ENCODE measurements at places on chromosomes 2 and 18. TPM values are rescaled to one million over a fixed set of nuclear protein-coding genes. Genes with fewer than 3 reads are reported as not detected.

STK36 gene
- total RNA-seq, result 22.5 TPM

DNA sequence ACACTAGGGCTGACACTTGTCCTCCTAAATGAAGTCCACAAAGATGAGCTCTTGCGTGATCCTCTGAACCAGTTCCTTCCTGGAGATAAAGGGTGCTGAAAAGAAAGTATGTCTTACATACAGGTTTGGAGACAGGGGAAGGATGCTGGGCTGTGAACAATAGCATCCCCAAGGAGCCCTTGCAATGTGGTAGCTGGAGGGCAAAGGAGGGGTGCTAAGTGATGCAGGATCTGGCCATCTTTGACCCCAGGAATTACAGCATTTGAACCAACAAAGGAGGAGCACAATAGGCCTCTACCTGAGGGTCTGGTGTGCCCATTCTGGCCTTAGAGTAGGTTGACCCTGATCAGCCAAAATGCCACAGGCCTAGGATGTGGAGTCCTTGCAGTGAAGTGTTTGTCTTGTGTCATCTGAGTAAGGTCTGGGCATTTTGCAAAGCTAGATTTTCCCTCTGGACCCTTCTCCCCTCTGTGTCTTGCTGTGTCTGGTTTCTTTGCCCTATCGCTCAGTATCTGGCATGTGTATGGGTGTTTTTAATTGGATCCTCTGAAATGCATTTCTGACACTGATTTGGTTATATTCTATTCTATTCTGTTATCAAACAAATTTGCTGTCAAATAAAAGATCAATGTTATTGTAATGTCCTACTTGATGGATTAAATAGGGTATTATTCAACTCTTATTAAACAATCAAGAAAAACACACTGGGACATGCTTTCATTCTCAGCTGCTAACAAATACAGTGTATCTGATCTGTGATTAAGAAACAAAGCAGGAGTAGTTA, 364.8 kb upstream of the MEIS1 start:
- no peak for DNase-seq

POTEC gene
- not detected for total RNA-seq

DNA sequence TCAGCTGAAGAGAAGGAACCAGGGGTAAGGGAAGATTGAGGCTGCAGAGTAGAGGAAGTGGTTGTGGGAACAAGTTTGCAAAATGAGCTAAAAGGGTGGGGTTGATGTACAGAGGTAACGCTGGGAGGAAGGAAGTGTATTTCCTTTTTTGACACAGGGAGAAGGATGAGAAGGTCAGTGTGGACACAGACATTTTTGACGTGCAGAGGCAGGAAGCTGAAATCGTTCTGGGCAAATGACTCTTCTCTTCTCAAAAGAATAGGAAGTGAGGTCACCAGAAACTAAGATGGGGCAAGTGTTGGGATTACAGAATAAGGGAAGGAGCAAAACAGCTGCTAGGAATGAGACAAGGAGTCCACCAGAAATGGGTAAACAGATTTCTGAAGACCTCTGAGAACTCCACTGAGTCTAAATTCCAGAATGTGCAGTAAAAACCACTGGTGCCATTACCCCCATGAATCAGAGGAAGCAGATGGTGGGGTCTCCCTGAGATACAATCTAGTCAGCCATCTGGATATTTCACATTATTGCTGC, 20.0 kb upstream of the RNF149 start:
- DNase-seq, result no peak

GRCh38 chr2:125721072-125721721, 934.8 kb upstream of the GYPC start:
- no peak for DNase-seq

- DNase-seq, result no peak
These were observed 91.3 kb downstream of the SPATS2L start for GRCh38 chr2:200397785-200398184.

DNA sequence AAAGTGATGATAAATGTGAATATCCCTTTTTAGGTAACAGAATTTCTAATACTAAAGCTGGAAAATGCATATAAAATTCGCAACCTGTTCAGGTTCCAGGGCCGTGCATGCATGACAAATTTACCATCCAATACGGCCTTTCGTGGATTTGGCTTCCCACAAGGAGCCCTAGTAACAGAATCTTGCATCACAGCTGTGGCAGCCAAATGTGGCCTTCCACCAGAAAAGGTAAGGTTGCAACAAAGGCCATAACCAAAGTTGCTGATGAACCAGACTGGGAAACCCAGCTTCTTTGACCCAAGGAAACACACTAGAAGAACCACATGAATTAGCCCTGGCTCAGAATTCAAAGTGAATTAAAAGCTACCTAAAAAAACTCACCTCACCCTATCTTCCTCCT, 49.6 kb upstream of the BZW1 start:
- DNase-seq, result no peak

SLC25A12 gene
- 33.3 TPM for total RNA-seq

GRCh38 chr2:142038826-142039225, 92.0 kb downstream of the LRP1B start:
- no peak for DNase-seq

DNA sequence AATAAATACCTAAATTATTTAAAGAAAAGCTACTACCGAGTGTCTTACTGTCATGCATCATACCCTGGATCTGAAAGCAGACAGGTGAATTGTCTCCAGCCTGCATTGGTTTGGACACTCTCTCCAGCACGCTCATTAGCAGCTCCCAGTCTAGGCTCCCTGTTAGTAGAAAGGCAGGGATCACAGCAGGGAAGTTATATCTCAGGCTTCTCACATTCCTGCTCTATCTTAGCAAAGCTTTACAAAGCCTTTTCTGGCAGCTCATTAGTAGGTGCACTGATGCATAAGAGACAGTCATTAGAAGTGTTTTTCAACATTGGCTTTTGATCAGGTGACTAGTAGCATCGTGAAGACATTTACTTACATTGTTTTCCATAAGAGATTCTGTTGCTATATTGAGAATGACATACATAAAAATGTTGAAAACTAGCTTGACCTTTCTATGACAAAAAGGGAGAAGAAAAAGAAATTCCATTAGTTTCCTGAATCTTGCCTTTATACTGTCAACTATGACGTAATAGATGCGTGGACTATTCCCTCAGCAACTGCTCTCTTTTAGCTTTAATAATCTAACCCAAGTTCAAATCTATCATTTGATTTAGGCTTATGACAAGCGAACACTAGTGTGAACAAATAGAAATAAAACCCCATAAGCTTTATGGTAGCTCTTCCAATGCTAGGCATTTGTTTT, 408.7 kb upstream of the KCNH7 start:
- no peak for DNase-seq

CASP10 gene
- total RNA-seq, result 25.1 TPM

DNA sequence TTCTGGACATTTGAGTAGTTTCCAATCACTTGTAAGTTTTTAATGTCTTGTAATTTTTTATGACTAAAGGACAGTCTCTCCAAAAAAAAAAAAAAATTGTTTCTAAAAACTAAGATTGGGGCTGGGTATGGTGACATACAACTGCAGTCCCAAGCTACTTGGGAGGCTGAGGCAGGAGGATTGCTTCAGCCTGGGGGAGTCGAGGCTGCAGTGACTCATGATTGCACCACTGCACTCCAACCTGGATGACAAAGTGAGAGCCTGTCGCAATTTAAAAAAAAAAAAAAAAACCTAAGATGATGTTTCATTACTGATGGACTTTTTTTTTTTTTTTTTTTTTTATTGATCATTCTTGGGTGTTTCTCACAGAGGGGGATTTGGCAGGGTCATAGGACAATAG, 34.4 kb upstream of the PKDCC start:
- no peak for DNase-seq

GRCh38 chr2:231732604-231733003, 24.3 kb downstream of the PTMA start:
- no peak for DNase-seq

DNA sequence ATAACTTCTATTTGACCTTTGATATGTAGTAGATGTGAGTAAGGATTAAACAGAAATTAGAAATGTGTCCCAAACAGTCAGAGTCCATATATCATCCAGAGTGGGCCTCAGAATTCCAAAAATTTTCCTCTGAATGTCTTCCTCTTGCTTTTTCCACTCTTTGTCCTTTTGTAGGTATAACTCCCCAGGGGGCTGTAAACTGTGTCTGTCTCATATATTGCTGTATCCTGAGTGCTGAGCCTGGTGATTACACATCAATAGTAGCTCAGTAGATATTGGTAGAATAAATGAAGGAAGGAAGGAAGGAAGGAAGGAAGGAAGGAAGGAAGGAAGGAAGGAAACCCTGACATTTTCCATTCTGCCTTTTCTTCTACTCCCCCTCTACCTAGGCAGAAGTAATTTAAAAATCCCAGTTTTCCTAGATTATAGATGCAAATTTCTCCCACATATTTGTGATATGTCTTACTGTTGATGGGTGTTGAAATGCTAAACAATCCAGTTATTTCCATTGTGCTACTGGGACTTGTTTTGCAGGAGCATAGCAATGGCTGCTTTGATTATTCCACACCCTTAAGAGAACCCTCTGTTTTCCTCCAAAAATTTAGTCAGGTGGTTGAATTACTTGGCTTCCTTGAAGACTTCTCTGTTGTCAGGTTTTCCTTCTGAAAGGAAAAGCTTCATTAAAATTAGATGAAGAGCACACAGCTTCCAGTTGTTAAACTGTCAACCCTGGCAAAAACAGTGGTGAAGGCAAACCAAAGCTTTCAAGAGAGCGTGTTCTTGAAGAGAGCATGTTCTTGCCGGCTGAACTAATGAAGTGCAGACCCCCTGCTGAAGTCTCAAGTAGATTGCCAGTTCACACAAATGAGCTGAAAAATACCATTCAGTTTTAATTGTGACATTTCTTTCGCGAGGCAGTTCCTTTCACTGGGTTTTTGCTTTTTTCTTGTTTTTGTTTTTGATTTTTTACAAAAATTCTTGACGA, 147.8 kb downstream of the KCNE4 start:
- DNase-seq, result no peak

APCDD1 gene
- not detected for total RNA-seq

- no peak for DNase-seq
These were observed 67.1 kb downstream of the NXPH2 start for GRCh38 chr2:138713069-138713496.

DNA sequence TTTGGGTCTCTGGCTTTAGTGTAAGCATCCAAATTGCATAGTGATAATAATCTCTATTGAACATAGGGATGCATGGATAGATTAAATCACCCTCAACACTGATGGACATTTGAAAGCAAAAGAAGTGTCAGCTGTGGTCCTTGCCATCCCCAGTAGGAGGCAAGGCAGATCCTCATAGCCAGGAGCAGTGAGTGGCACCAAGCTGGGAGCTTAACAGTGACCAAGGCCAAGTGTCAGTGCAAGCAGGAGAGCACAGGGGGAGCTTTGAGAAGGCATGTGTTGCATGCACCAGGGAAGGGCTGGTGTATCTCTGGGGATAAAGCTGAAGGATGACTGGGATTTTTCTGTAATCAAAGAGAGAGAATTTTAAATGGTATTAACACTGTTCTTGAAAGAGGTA, 14.7 kb downstream of the SLC14A1 start:
- DNase-seq, result no peak

FAM124B gene
- total RNA-seq, result 0.45 TPM

- DNase-seq, result no peak
These were observed 937 bp downstream of the EGR4 start for GRCh38 chr2:73292316-73292905.

DNA sequence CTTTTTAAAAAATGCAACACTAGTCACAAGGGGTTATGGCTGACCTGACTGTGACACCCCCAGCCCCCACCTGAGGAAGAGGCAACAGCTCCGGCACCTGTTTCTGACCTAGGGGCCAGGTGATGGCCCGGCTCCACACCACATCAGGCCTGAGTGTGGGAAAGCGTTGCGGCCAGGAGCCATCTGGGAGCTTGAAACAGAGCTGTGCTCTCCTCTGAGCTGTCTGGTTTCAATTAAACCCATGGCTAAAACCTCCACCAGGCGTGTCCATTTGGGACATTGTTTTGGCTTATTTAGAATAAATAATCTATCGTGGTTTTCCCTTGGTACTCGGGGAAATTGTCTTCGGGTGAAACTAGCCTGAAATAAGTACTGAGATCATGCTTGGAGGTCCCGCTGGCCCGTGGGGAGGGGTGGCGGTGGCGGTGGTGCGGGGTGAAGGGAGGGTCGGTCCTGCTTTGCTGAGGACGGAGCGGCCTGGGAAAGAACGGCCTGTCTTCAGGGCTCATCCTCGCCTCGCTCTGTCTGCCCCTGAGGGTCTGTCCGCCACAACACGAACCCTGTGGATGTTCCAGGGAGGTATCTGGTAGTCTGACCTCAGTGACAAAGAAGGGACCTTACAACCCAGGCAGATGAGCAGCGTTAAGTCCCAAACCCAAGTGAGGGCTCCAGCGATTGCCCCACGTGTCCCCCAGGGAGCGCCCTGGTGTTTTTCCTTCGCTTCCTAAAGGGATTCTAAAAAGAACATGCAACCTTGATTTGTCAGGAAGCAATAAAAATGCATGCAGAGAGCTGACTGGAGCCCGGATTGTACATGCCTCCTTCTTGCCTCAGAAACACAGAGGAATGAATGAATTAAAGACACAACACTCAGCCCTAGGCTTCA, 58.7 kb downstream of the IL1RL2 start:
- DNase-seq, result no peak

NAT8 gene
- total RNA-seq, result not detected

DNA sequence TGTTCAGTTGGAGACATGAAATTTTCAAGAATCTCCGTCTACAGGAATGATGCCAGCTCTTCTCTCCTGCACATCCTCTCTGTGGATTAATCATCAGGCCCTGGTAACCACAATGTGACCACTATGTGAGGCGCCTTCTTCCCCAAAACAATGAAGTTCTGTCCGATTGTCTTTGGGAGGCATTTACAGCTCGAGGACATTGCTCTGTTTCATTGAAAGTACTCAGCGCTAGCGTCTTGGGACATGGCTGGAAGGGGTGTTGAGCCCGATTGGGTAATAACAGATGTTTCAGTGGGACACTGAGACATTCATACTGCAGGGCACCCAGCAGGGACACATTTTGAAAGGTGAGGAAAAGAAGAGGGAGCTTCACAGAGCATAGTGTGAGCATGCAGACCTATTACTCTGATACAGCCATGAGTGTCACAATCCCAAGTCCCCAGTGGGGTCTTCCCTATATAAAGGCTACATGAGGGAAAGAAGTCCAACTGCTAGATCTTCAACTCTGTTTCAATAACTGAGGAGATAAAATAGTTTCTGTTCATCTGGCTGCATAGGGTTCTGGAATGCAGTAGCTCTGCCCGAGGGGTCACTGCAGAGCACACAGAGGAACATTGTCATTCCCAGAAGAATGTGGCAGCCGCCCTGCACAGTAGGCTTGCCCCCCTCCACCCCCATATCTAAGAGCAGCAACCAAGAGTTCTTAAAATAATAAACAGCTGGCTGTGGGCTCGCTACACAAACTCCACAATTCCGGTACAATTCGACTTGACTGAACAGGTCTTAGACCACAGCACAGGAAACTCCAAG, 237.3 kb downstream of the OSR1 start:
- no peak for DNase-seq

DNA sequence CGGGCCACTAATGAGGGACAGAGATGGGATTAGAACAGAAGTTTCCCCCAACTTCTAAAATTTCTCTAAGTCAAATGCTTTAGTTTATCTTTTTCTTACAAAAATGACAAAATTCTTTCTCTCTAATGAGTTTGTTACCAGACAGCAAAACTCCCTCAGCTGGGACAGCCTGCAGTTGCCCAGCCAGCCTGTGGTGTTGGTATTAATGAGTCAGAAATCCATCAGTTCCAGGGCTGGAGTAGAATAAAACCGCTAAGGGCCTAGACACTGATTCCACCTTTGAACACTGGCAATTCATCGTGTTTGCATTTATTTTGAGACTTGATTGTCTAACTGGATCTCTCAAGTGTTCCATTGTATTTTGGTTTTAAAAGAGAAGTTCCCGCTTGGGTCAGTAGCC, 38.3 kb upstream of the SMAD2 start:
- DNase-seq, result no peak

Measured in activated naive CD4-positive, alpha-beta T cell treated with anti-CD3 and anti-CD28 coated beads, Interleukin-2, amount 50 U/mL, for 72 hours (primary cell).